ENCODE measurements at places on chromosomes 1 and 21.

DNA sequence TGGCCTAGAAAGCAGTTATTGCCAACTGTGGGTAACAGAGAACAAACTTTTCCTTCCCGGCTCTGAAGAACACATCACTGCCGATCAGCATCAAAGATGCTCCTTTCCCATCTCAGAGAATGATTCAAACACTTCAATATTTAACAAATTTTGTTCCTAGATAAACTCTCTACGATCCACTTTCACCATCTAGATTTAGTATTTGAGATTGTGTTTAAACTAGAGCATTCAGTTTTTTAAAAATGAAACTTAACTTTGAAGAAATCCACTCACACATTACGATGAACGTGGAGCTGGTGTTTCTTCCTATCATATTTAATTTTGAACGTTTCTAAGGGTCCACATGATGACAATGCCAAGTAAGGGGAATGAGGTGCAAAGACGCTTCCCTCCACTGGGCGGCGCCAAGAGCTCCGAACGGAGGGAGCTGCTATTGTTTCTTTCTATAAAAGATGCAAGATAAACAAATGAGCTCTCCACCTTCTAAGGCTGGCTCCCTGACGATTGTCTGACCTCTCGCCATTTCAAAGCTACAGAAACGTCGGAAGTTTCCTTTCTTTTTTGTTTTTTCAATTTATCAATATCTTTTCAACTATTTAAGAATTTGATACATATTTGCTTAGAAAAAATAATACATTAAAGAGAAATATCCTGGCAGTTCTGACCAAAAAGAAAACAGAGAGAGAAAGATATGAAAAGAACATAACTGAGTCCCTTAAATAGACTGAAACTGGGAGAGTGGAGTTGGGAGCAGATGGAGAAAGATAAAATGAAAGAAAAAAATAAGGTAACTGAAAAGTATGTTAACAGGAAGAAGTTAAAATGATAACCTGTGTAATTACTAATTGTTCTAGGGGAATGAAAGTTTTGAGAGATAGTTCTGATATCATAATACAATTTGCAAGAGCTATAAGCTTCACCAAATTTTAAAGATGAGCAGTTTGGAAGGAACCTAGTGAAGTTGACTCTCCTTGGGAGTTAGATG is 4.4 kb upstream of the BARHL2 start:
- DNase-seq = peak; percentile 16

DNA sequence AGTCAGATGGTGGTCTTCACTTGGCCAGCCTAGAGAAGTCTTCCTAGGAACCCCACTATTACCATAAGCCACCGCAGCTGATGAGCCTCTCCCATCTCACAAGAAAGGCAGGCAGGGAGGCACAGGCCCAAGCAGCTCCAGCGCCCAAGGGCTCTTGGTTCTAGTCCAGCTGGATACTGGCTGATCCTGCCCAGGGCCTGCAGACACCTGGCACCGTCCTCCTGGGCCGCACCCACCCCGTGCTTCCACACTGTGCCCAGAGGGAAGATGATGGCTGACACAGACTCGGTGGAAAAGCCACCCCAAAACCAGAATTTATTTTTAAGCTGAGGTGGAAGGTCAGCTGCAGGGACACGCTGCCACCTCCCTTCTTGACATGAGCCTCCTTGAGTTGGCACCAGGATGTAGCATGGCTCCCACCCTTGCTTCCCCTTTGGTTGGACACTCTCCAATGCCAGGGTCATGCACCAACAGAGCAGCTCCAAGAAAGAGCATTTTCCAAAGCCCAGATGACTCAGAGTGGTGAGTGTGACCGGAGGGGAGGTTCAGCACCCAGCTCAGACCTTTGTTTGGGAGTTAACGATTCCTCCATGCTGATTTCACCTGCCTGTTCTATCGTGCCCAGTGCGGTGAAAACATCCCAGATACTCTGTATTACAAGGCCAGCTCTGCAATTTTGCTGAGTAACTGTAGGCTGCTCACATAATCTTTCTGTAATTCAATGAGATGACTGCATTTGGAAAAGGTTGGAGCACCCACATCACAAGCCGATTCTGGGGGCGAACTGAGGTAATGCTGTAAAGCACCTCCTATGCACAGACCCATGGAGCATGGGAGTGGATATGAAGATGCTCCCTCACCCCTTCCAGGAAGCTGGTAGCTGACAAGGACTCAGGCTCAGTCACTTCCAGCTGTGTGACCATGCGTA is 63.1 kb upstream of the SLC2A1 start:
- DNase-seq = no peak

- DNase-seq = no peak
These were observed 736.9 kb upstream of the ADAMTS5 start for GRCh38 chr21:27703791-27704190.

GRCh38 chr1:178928041-178928440 is 57.2 kb upstream of the ANGPTL1 start:
- no peak for DNase-seq

DNA sequence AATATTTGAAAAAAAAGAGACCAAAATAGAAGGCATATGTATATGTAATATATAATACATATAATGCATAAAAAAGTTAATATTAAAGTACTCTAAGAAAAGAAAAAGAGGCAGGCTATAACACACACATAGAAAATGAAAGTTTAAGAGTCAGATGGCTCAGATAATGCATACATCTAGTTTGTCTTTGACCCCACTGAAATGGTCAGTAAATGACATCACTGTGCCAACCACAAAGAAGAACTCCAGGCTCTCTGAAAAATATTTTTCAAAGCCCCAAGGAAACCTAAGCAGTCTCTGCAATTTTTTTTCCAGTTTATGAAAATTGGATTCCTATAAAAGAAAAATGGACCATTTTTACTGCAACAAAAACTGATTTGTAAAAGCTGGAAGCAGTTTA is 55.4 kb upstream of the SCYL3 start:
- DNase-seq = no peak

GRCh38 chr1:45833361-45833760 is 29.9 kb downstream of the MAST2 start:
- DNase-seq = no peak

DNA sequence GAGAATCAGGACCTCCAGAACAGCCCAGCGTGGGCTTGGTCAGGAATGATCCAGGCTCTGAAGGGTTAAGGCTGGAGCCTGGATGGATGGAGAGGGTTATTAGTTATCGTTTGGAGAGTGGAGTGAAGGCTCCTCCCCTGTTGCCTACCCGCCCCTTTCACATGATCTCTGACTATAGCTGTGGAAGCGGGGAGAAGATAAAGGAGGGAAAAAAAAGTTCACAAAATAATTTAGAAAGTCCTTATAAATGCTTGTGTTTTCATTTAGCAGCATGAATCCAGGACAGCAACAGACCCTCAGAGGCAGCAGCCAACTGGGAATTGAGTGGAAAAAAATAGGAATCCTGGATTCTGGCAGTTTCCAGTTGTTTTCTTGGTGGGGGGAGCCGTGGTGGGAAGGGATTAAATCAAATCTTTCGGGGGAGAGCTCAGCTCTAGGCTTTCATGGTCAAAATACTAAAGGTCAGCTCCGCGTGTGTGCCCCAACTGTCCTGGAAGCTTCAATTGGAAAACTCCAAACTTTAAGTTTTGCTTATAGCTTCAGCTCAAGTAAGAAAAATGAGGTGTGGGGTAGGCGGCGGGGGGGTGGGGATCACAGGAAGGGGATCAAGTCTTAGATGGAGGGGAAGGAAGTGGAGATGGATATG is 595 bp upstream of the DDR2 start:
- no peak for DNase-seq

- no peak for DNase-seq
These were observed 19.0 kb downstream of the BCAR3 start for GRCh38 chr1:93662481-93663207.

GRCh38 chr1:1786836-1787605 is 8.8 kb upstream of the NADK start:
- DNase-seq = no peak

DNA sequence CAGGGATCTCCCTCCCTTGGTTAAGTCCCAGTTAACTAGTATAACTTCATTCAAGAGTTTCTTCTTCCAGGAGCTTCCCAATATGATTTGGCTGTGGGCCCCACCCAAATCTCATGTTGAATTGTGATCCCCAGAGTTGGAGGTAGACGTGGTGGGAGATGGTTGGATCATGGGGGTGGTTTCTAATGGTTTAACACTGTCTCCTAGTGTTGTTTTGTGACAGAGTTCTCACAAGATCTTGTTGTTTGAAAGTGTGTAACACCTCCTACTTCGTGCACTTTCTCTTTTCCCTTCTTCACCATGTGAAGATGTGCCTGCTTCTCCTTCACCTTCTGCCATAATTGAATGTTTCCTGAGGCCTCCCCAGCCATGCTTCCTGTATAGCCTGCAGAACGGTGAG is 251.8 kb upstream of the FGGY start:
- DNase-seq = no peak

DNA sequence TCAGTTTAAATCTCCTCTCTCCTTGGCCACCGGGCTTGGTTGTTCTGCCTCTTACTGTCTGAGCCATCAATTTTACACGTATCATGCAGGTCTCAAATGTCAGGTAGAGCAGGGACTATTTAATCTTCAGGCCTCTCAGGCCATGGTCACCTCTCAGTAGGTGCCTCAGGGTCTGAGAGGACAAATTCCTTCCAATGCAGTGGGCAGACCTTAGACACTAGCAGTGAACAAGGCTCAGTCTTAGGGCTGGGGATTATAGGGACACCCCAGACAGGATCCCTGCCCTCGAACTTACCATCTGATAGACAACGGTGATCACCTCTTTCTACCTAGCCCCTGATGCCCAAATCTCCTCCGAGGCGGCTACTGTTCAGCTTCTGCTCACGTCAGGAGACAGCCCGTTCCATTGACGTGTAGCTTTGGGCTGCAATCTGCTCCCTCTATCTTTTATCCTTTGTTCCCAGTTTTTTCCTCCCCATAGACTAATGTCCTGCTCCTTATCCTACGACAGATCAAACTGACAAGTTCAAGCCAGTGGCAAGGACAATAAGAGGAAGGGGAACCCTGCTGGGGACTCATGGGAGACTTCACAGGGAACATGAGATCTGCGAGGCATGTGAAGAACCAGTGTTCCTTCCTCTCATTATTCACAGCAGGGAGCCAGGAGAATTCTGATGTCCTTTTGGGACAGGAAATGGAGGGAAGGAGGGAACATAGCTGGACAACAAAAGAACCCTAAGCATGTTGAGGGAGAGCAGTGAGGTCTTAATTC is 1.4 kb upstream of the MYOG start:
- no peak for DNase-seq

DNA sequence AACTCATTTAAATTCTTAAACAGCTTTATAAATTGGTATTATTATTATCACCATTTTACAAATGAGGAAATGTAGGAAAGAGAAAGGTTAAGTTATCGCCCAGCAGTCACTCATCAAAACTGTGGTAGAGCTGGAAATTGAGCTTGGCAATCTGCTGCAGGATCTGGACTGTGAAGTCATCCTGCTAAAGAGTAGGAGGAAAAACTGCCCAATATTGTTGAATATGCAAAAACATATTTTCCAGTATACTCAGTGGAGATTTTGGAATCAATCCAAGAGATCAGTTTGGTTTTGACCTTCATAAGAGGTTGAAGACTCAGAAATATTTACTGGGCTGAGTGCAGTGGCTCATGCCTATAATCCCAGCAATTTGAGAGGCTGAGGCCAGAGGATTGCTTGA is 16.9 kb upstream of the RC3H1 start:
- DNase-seq = no peak

- no peak for DNase-seq
These were observed 43.4 kb downstream of the SHCBP1L start for GRCh38 chr1:182909578-182909977.

DNA sequence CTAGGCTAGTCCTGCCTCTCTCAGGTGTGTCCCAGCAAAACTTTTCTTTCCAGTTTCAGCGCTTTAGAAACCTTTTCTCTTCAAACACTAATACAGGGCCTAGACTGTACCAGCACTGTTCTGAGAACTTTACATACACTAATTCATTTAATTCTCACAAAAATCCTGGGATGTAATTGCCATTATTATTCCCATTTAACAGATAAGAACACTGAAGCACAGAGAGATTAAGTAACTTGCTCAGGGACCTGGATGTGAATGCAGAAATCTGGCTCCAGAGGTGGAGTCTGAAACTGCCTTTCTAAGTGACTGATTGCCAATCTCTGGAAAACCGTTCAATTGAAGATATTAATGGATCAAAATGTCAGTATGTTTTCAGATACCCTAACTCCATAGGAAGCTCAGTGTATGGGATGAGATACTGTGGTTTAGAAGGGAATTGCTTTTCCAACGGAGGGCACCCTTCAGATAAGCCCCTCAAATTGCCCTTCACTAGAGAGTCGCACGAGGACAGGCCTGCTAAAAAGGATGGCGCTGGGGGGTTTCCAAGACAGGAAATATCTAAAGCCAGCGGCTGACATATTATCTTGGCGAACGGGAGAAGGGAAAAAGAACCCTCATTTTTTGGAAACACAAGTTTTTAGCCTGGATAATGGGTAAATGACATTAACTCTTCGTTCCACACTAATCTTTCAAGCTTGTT is 698 bp upstream of the UCK2 start:
- DNase-seq = no peak

DNA sequence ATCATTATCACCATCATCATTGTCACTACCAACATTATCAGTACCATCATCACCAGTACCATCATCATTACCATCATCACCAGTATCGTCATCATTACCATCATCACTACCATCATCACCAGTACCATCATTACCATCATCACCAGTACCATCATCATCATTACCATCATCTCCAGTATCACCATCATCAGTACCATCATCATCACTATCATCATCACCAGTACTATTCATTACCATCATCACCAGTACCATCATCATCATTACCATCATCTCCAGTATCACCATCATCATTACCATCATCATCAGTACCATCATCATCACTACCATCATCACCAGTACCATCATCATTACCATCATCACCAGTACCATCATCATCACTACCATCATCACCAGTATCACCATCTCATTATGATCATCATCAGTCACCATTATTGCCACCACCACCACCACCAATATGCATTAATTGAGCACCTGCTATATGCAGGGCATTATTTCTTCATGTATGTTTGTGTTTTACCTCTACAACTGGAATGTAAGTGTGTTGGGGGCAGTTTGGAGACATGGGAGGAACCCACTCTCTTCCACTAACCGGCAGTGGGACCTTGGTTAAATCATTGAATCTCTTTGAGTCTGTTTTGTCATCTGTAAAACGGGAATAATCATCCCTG is 7.0 kb downstream of the ZBTB8B start:
- DNase-seq = no peak

GRCh38 chr1:27594564-27595510 is 9.1 kb downstream of the AHDC1 start:
- DNase-seq = no peak

DNA sequence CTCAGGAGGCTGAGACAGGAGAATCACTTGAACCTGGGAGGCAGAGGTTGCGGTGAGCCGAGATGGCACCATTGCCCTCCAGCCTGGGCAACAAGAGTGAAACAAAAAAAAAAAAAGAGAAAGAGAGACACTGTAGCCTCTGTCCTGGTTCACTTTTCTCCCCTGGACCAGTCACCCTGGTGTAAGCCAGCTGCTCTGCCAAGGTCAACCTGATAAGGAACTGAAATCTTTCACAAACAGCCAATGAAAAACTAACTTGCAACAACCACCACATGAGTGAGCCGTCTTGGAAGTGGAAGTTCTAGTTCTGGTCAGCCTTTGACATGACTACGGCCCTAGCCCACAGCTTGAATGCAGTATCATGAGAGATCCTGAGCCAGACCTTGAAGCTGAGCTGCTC is 36.8 kb upstream of the CXADR start:
- DNase-seq = no peak
